ENCODE measurements at places on chromosomes 6 and 20.

DNA sequence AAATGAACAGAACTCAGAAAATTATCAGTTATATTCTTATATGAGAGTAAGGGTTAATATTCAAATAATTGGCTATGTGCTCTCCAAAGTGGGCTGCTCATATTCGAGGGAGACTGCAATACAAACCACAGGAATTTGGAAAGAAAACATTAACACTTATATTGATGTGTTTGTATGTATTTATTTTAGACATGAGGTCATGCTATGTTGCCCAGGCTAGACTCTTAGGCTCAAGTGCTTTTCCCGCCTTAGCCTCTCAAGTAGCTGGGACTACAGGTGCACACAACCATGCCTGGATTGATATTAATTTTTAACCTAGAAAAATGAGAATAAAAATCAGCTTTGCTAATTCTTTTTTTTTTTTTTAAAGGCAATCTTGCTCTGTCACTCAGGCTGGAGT is 35.0 kb downstream of the BTBD9 start:
- DNase-seq, result no peak

GRCh38 chr6:156832669-156833068 is 55.5 kb downstream of the ARID1B start:
- DNase-seq, result no peak

- DNase-seq, result no peak
These were observed 162.8 kb downstream of the ZFAND3 start for GRCh38 chr6:37982317-37982716.

GRCh38 chr6:20169119-20169557 is 43.1 kb downstream of the MBOAT1 start:
- DNase-seq, result peak; percentile 7

- DNase-seq, result peak; percentile 4
These were observed 162.2 kb downstream of the NKAIN2 start for GRCh38 chr6:123965894-123966293.

GRCh38 chr20:63534831-63535651 is 2.1 kb downstream of the PTK6 start:
- peak; percentile 33 for DNase-seq

Data from erythroblast (primary cell).